ENCODE measurements at places on chromosomes 2 and 18. TPM values are rescaled to one million over a fixed set of nuclear protein-coding genes. Genes with fewer than 3 reads are reported as not detected.

Gene DTYMK
- 21.5 TPM for total RNA-seq

Gene OXER1
- total RNA-seq, result not detected

Gene FAM136A
- total RNA-seq, result 28.9 TPM

Gene THSD7B
- total RNA-seq, result not detected

Gene SERPINB5
- total RNA-seq, result 1,115 TPM

Gene PLEKHA3
- total RNA-seq, result 7.2 TPM

Gene ZNF804A
- not detected for total RNA-seq

Gene LAMA1
- 25.8 TPM for total RNA-seq

Gene DLX2
- total RNA-seq, result under 0.01 TPM

Gene HNRNPLL
- total RNA-seq, result 19.0 TPM

Gene FABP1
- not detected for total RNA-seq

Gene SKOR2
- not detected for total RNA-seq

Gene RNF144A
- total RNA-seq, result 1.7 TPM

Gene ARHGAP15
- total RNA-seq, result not detected
